ENCODE measurements at places on chromosomes 16 and 17.

DNA sequence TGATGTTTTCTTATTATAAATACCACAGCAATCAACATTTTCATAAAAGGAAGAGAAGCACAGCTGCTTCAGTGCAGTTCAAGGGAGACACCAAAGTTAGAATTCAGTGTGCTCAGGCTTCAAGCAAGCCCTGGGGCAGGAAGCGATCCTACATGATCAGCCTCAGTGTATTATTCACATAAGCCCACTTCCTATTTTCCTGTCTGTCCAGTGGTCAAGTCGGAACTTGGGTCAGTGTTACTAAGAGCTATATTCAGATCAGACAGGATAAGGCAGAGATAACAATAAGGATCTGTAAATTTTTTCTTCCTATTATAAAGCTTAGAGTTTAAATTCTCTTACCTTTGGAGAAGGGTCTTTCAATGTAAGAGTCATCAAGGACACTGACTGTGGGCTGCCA is 12.9 kb downstream of the HEATR6 start:
- no peak for DNase-seq

DNA sequence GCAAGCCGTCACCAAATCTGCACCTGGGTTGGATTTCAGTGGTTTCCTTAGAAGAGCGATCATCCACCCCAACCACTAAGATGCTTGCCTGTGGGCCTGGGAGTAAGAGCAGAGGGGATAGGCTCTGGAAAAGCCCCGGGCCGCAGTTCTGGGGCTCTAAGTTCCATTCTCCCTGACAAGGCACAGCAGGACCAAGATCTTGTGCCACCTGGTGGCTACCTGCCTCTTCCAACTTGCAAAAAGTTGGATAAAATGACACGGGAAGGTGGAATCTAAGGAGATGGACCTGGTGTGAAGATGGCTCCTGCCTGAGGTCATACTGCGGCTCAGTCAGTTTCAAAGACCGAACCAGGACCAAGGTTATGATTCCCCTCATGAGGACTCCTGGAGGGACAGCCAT is 42.3 kb downstream of the ABCC12 start:
- DNase-seq = no peak

DNA sequence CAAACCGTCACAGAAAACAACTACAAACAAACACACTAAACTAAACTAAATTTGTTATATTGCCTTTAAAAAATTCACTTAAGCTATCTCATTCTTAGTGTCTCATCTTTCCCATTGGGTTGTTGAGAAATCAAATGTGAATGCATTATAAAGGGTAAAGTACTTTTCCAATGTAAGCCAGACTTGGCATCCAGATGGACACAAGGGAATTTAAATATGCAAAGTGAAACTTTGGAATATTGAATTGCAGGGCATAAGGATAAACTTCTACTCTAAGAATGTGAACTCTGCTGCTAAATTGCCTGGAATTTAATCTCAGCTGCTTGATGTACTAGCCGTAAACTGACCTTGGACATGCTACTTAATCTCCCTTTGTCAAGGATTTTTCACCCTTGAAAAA is 1554.6 kb downstream of the CDH8 start:
- DNase-seq = no peak

GRCh38 chr16:49936791-49937190 is 80.9 kb upstream of the ZNF423 start:
- DNase-seq = no peak

DNA sequence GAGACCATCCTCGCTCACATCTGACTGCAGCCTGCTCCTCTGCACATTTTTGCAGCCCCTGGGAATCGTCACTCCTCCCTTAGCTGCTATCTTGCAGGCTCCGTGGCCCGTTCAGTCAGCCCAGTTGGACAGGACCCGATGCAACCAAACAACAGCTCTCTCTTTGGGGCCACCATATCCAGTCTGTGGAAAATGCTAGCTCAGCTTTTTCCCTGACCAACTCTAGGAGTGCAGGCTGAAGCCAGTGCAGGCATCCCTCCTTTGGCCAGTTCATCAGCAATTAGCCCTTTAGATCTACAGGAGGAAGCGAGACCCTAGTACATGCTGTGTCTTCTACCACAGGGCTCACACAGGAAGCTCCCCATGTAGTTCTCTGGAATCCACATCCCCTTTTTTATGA is 182.1 kb downstream of the HS3ST3A1 start:
- no peak for DNase-seq

- no peak for DNase-seq
Observed at GRCh38 chr17:12887088-12887487, 97.8 kb downstream of the ARHGAP44 start.

DNA sequence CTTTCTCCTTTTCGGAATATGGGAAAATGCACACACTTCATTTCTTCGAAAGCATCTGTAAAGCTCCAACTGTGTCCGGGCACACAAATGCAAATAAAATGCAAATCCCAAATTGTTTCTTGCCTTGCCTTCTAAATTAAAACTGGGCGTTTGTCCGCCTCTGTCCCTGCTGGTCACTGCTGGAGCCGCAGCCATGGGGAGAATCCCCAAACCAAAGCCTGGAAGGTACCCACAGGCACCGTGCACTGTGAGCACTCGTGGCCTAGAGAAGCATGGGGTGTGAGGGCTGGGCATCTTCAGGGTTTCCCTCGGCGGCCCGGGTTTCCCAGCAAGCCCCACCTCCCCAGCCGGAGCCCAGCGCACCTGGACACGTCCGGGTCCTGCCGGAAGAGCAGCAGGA is 2.9 kb downstream of the SLC47A2 start:
- no peak for DNase-seq

DNA sequence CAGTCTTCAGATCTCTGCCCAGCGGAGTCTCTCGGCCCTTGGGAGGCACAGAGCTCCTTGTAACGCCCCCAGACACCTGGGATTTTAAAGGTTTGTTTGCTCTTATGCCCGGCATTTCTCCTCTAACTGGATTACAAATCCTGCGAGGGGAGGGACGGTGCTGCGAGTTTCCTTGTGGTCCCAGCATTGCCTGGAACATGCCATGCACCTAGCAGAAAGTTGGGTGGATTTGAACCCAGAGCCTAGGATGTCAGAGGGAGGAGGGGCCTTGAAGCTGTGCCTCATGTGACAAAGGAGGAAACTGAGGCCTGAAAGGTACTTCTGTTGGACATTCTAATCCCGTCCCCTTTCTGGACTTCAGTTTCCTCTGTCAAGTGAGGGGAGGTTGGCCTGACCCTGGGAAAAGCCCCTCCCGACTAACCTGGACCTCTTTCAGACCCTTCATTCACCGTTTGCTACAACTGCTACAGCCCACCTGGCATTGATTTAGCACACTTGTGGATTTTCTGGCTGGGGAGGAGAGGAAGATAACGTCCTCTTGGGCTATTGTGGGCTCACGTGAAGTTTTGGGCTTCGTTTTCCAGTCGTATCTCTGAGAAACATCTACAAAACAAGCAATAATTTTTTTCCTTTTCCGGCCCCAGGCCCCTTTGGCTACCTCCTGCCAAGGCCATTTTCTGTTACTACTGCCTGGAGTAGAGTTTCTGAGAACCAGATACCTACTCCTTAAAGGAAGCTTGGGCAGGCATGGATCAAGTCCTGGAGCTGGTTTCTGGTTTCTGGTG is 30.9 kb downstream of the MRC2 start:
- no peak for DNase-seq

DNA sequence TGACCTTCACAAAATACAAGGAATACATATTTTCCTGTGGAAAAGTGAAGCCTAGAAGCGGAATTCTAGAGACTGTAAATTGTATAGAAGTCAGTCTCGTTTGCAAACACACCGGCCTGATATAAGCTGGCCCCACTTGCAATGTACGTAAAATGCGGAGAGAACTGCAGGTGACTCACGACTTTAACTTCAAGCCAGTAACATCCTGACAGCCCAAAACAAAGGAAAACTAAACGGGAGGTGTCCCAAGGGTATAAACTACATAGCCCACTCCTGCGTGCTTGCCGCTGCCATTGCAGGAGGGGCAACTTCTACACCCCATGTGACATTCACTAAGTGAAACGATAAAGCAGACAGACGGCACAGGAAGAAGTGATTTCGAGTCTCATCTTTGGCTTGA is 101.6 kb downstream of the CYTH1 start:
- no peak for DNase-seq

GRCh38 chr16:48542966-48543365 is 67.0 kb downstream of the N4BP1 start:
- no peak for DNase-seq

GRCh38 chr17:1322014-1322428 is 42.6 kb downstream of the TRARG1 start:
- no peak for DNase-seq

- no peak for DNase-seq
Observed at GRCh38 chr16:70526403-70526802, 2.8 kb downstream of the SF3B3 start.

DNA sequence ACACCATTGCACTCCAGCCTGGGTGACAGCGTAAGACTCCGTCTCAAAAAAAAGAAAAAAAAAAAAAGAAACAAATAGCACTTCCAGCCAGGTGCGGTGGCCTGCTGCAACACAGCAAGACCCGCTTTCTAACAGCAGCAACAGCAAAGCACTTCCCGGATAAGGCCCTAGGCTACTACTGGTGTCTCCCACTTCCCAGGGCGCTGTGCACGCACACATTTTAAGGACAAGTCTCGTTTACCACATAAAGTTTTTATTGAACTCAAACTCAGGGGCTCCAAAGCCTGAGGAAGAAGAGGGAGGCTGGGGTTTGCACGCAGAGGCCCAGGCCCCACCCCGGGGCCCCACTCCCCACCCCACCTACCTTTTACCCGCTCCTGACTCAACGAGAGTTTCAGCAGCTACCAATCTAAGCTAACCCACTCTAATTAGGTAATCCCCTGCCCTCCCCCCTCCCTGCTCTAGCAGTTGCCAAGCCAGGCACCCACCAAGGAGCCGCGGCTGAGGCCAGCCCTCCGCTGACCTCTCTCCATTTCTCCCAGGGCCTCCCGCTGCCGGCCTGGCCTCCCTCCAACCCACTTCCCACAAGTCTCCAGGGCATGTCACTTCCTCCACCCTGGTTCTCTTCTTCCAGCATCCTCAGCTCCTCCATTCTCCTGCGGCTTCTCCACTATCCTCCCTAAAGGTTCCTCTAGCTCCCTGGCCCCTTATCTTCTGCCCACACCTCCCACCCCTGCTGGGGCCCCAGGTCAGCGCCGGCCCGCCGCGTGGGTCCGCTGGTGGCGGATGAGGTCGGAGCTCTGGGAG is 2.4 kb downstream of the ZNF768 start:
- no peak for DNase-seq

DNA sequence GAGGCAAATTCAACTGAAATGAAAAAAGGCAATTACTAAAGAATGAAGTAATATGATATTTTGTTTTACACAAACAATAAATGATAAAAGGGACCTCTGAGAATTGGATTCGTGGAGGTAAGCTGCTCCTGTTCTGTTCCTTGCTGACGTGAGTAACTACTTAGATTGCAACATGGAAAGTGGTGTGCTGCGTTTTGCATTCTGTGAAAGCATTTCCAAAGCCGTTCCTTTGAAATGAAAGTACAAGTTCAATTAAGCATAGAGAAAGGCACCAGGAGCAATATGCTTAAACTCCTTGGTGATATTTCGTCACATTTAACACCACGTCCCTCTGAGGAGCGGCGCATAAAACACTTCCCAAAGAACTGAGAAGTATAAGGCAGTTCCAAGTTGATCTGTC is 381.7 kb downstream of the UTP18 start:
- no peak for DNase-seq

DNA sequence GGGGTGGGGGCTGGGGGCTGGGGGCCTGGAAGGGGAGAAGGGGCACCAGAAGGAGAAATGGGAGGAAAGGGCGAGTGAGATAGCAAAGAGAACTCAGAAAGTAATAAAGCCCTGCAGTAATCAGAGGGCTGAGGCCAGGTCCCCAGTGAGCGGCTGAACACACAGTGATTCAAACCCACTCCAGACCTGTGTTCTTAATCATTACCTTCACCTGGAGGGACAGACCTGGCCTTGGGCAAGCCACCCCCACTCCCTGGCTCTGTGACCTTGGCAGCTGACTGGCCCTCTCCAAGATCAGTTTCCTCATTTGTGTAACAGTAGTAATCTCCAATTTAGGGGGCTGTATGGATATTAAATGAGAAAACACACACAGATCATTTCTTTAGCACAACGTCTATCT is 150.4 kb downstream of the WWOX start:
- no peak for DNase-seq

- no peak for DNase-seq
Observed at GRCh38 chr17:72479113-72479512, 358.3 kb downstream of the SOX9 start.

DNA sequence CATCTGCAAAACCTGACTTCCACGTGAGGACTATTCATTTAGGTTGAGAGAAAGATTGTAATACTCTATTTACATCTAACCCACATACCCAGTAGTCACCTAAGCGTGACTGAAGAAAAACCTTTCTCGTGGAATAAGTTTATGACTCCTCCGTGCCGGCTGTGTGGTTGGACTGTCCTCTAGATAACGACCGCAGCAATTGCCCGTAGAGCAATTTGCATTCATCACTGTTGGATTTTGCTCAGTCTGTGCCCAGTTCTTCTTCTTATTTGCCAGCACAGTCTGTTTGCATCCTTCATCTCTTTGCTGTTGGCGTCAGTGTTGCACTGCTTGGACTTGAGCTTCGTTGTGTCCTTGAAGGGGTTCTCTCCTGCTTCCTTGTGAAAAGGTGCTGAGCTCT is 131.3 kb downstream of the CYB561 start:
- DNase-seq = no peak

DNA sequence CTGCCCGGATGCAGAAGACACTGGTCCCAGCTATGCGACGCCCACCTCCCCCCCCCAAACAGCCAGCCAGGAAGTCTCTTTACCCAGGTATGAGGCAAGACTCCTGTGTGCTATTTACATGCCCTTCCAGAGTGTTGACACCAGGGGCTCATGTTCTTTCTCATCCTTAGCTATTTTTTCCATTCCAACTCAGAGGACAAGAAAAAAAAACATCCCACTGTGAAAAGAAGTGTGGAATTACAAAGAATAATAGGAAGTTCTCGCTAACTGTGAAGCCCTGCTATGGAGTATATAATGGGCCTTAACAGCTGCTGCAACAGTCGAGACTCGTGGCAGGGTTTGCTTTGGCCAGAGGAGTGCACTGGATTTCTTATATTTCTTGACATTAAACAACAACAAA is 584.9 kb downstream of the CDH13 start:
- DNase-seq = peak; percentile 43
